ENCODE measurements at places on chromosomes 12 and 14.
A peak's percentile ranks its signal among the peaks of the same experiment; 100 is the strongest.

DNA sequence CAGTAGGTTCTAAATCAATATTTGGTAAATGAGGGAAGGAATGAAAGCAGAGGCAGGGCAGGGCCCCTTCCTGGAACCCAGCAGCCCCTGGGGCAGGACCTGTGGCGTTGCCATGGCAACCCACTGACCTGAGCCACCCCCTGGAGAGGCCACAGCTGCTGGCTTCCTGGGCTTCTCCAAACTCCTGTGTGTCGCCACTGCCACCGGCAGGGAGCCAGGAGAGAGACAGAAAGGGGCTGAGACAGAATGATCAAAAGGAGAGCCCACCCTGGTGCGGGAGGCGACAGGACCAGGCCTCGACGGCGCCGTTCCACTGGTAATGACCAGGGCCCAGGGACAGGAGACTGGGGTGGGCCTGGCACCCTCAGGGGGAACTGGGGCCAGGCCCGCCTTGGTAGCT, 18.2 kb downstream of the RFX4 start:
- DNase-seq = no peak

DNA sequence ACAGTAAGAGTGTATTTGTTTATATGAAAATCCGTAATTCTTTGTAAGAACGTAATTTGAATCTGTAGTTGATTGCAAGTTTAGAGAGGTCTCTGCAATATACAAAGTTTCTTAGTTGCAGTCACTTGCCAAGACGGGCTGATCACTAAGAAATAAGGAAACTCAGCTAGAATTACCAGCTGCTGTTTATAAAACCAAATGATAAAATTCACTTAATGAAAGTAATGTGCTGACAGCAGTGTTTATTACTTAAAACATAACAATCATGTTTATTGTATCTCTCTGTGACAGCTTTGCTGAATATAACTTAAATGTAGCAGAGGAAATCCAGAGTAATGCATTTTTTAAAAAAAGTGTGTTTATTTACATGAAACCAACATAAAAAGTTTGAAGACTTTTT, 31.2 kb downstream of the SRGAP1 start:
- DNase-seq = no peak

DNA sequence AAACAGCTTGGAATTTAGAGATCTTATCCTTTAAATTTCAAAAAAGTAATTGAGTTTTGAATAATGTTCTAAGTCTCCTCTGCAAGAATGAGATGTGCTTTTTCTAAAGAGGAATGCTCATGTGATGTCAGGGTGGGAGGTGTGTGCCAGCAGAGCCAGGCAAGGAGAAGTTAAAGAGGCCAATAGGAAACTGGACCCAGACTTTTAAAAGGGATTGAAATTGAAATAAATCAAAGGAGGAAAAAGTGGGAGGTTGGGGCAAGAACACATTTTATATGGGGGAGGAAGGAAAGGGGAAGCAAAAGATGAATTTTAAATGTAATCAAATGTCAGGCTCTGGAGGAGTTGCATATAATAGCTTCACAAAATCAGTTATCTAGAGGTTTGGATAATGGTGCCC, 126.1 kb downstream of the FIGNL2 start:
- no peak for DNase-seq

DNA sequence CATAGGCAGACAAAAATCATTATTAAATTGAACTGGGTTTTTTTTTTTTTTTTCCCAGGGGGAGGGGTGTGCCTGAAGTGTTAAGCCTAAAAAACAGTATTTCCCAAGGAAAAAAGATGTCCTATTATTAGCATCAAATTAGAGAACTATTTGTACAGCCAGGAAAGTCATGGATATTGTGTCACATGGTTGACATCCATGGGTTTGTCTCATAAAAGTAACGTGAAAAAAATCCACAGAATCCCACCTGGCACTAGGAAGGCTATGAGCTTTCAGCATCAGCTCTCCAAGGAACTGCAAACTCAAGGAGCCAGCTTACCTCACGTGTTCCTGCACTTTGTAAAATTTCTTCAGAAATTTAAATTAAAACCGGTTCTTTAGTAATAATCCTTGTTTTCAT, 69.1 kb upstream of the EGLN3 start:
- DNase-seq = no peak

GRCh38 chr14:89618811-89619551, 201.9 kb upstream of the FOXN3 start:
- DNase-seq = peak; percentile 9
